Activated effector memory CD4-positive, alpha-beta T cell treated with Interleukin-2 at 50 U/mL for 16 hours (primary cell): ENCODE measurements at places on chromosomes 16 and 17.

DNA sequence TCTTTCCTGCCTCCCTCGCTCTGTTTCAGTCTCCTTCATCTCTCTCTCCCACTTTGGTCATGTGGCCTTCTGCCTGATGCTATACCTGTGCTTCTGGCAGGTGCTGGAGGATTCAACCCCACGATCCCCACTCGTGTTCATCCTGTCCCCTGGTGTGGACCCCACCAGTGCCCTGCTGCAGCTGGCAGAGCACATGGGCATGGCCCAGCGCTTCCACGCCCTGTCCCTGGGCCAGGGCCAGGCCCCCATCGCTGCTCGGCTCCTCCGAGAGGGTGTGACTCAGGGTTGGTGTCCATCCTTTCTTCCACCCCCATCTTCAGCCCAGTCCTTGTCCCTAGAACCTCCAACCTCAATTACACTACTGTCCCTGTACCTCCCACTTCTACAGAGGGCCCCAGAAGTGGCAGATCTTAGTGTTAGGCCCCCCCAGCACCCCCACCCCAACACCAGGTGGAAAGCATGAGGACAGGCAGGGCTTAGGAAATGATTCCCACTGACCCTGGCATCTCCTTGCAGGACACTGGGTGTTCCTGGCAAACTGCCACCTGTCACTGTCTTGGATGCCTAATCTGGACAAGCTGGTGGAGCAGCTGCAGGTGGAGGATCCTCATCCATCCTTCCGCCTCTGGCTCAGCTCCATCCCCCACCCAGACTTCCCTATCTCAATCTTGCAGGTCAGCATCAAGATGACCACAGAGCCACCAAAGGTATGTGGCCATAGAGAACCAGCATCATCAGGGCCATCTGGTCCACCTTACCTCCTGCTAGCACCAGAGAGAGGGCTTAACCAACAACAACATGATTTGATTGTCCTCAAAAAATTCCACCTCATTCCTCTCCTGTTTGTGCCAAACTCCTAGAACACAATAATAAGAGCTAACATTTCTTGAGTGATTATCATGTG lies 9.7 kb upstream of the KDM6B start:
- no peak for DNase-seq

DNA sequence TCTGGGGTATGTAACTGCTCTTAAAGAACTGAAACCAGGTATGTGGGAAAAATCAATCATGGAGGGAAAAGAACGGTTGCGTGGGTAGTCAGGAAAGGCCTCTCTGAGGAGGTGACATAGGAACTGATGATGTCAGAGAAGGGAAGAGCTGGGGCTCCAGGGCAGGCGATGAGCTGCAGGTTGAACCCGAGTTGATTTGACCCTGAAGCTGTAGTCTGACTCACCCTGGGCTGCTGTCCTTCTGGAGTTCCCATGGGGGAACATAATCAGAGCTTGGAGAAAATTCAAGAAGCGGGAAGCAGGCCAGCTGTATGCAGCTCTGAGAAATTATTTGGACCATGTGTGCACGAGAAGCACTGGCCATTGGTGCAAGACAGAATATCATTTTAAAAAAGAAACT lies 16.7 kb downstream of the SLC6A2 start:
- DNase-seq = no peak

DNA sequence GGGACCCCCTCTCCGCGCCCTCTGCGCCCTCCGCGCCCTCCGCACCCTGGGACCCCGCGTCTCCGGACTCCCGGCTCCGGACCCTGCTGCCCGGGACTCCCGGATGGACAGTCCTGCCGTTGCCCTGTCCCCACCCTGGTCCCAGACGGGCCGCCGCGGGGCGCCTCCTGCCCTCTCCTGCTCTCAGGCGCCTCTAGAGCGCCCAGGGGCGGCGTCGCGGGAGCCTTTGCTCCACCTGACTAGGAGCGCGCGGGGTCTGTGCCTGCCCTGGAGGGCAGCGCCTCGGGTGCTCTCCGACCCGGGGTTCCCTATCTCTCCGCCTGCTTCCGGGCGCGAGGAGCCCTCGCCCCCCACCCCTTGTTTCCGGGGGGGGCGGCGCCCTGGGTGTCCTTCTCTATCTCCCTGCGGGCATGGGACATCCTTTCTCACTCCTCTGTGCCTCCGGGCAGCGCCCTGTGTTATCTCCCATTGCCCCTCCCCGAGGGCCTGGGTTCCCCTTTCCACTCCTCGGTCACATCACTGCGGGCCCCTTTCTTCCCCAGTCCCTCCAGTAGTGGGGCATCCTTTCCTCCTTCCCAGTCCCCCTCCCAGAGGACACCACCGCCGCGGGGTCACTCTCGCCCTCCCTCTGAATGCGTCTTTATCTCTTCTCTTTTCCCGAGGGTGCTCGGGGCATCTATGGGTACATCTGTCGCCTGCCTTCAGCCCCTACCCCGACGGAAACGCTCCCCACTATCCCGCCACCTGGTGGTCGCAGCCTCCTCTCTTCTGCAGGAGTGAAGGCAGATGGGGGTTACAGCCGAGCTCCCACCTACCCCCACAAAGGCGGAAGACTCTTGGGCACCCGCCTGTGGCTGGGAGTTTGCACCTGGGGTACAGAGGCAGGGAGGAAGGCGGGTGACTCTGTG lies 875 bp downstream of the PRKCB start:
- peak; percentile 33 for DNase-seq

DNA sequence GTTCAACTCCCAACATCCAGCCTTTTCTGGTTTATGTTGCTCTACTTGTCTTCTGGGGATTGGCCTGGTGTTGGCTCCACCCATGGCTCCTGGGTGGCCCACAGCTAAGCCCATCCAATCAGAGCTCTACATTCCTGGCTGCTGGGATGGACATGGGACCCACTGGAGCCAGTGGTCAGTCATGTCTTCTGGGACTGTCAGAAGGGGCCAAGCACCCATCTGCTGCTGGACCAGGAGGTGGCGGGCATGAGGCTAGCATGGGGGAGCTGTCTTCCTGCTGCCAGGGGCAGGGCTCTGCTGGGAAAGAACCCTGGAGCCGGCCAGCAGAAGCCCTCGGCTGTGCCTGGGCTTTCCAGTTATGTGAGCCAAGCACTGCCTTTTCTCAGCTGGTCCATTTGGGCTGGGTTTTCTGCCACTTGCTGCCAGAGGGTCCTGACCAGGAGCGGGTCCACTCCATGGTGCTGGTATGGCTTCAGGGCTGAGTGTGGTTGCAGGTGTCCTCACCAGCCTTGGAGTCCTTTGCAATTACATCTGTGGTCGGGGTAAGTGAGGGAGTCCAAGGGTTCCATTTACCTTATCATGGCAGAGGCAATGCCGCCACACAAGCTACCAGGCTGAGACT lies 17.4 kb upstream of the ZNF469 start:
- DNase-seq = no peak

- no peak for DNase-seq
Measured at GRCh38 chr17:45785480-45786193, 1.5 kb downstream of the CRHR1 start.

GRCh38 chr17:14387036-14387435 lies 86.2 kb downstream of the HS3ST3B1 start:
- no peak for DNase-seq

DNA sequence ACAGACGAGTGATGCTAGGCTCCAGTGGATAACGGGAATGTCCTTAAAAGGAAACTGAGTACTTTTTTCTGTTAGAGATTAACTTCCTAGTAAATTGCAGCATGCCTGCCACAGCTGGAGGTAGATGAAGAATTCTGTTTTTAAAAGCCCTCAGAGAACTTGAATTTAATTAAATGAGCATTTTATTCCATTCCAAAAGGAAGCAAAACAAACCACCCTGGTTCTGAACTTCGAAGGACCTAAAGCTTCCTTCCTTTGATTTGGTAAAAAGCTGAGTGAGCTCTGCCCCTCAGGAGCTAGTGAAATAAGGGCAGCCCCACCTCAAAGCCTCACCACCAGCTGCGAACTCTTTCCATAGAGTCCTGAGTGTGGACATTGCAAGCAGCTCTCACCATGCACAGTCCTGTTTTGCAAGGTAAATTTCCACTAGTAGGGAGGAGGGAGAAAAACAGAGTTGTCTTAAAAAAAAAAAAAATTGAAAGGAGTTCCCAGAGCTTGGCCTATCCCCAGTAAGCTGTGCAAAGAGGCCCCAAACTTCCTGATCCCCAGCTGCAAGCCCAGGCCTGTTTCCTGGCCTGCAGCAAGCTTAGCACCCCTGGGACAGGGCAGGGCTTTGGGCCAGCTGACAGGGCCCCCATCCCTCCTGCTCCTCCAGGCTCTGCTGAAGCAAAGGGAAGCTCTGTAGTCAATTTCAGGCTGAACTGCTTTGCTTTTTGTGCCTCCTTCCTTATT lies 11.2 kb downstream of the CHD9NB start:
- no peak for DNase-seq

GRCh38 chr16:66695471-66695934 lies 1.0 kb downstream of the CMTM4 start:
- DNase-seq = no peak

- DNase-seq = no peak
Measured at GRCh38 chr16:73076324-73076810, 28.4 kb upstream of the ZFHX3 start.

DNA sequence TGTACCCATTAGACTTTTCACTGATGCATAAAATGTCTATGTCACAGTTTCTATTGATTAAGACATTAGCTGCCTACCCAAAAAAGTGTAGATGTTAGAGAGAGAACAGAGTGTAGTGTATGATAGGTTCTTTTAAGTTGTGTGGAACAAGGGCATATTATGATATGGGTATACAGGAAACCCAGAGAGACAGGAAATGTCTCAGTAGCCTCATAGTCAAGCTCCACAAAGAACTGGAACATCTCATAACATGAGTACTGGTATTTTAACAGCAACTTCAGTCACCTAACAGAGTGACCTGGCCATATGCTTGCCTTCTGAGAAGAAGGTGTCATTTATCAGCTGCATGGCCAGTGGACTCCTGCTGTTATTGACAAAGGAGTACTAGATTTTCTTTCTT lies 128.1 kb downstream of the RGS9 start:
- DNase-seq = no peak

- DNase-seq = no peak
Measured at GRCh38 chr16:22969567-22969966, 155.6 kb downstream of the HS3ST2 start.

DNA sequence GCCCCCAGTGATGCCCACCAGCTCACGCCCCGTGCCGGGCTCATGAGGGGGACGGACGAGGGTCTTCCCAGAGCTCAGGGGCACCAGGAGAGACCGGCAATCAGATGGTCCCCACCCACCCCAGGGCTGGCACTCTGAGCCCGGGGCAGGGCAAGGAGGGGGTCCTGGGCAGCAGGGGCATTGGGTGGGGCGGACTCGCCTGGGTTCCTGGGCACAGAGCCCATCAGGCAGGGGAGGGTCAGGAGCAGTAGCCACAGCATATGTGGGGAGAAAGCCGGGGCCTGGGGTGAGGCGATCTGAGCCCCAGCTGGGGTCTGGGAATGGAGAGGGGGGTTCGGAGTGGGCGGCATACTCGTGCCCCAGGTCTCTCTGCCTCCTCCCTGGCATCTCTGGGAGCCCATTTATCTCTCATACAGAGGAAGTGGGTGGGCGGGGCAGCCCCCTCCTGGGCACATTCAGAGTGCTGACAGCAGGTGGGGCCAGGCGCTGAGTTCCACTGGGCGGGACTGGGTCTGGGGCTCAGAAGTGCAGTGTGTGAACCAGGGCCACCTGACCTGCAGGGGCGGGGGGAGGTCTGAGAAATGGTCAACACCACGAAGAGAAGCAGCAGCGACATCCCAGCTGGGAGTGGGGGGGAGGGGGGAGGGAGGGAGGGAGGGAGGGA lies 20.5 kb upstream of the UBE2I start:
- no peak for DNase-seq

DNA sequence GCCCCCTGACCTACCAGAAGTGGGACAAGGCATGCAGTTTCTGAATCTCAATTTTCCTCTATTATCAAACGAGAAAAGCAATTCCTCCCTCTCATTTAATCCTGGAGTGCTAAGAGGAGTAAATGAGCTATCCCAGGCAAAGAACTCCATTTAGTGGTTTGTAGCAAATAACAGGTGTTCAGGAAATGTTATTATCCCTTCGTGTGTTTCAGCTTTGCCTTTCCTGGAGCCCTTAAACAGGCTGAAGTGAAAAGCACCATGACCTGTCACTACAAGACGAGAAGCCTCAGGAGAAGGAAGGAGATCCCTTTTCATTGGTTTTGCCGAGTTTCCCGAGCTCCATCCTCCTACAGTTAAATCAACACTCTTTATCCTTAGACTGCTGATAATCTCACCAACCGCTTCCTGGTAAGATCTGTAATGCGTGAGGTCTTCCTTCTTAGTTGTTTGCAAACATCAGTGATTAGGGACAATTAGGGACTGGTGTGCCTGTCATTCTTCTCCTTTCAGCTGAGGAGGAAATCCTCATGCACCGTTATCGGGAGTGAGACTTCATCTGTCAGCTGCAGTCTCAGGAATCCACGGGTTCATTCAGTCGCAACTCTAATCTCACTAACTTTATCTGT lies 30.8 kb upstream of the MYOCD start:
- no peak for DNase-seq
